ENCODE measurements at places on chromosomes 7 and 10.

- DNase-seq = peak; percentile 63
These were observed 7.8 kb downstream of the ADRA2A start for GRCh38 chr10:111084366-111085255.

DNA sequence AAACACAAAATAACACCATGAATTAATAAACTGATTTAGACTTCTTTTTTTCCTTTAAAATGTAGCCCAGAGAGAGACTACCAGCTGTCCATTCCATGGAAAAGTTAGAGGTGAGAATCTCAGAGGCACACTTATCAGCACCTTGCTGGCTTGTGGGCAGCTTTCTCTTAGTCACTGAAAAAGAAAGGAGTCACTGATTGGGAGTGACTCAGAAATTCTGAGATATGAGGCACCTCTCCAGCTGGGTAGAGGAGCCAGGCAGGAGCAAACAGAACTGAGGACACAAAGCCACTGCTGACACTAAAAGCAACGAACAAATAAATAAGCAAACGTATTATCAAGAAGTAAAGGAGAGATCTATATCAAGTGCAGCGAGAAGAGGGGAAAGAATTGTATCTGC, 310.6 kb downstream of the PARD3 start:
- no peak for DNase-seq

- no peak for DNase-seq
These were observed 334.1 kb upstream of the C7orf33 start for GRCh38 chr7:148256433-148256832.

DNA sequence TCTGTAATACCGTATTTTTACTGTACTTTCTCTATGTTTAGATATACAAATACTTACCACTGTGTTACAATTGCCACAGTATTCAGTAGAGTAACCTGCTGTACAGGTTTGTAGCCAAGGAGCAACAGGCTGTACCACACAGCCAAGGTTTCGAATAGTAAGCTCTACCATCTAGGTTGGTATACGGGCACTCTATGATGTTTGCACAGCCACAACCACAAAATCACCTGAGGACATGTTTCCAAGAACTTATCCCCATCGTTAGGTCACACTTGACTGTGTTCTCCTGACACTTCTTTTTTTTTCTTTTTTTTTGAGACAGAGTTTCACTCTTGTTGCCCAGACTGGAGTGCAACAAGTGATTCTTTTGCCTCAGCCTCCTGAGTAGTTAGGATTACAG, 134.6 kb upstream of the TRIM24 start:
- no peak for DNase-seq

DNA sequence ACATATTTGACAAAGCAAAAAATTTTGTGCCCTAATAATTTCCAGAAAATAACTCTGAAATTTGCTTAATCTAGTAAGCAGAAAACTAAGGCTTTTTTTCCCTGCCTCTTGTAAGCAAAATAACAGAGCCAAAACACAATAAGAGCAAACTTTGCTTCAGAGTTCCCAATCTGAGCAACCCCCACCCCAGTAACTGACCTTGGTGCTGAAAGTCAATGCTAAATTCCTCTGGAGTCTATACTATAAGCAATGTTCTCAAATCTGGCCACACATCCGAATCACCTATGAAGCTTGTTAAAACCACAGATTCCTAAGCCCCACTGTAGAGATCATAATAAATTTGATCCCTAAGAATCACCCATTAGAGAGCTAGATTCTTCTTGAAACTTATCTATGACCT, 150.5 kb downstream of the ELAPOR2 start:
- DNase-seq = no peak

GRCh38 chr7:66281678-66282590, 76.8 kb downstream of the TPST1 start:
- no peak for DNase-seq

DNA sequence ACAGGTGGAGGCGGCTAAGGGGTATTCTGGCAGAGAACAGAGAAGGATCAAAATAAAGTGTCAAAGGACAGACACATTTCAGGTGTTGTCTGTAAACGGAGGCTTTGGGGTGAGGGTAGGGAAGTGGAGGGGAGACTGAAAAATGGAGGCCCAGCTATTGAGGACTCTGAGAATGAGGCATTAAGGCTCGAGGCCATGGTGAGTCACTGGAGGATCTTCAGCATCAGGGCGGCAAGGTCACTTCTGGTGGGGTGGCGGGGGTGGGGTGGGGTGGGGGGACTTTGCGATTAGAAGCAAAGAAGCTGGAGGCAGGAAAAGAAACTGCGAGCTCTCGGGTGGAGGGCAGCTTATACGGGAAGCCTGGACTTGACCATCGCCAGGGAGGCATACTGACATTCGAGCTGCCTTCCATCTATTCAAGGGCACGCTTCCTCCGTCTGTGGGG, 58.4 kb upstream of the PCGF5 start:
- no peak for DNase-seq

DNA sequence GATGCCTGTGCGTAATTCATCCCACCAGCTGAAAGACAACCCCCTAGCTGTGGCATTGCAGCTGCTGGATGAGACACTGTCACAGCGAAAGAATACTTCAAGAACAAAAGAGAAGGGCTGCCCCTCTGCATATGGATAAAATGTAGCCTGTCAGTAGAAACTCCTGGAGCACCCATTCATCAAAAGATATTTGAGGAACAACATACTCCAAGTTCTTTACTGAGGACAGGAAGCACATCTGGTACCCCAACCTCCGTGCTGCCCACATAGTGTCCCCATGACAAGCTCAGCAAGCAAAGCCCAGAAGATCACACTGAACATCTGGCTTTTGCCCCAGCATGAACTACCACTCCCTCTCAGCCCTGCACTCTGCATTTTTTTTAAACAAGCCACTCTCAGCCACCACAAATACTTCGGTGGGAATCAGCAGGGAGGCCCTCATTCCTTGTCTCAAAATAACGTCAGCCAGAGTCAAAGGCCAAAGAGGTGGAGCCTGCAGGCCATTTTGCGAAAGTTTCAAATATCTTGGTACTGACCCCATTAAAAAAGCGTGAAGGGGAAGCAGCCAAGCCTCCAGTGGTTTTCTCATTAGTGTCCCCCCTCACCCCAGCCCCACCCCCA, 1.7 kb downstream of the CREB3L2 start:
- no peak for DNase-seq

DNA sequence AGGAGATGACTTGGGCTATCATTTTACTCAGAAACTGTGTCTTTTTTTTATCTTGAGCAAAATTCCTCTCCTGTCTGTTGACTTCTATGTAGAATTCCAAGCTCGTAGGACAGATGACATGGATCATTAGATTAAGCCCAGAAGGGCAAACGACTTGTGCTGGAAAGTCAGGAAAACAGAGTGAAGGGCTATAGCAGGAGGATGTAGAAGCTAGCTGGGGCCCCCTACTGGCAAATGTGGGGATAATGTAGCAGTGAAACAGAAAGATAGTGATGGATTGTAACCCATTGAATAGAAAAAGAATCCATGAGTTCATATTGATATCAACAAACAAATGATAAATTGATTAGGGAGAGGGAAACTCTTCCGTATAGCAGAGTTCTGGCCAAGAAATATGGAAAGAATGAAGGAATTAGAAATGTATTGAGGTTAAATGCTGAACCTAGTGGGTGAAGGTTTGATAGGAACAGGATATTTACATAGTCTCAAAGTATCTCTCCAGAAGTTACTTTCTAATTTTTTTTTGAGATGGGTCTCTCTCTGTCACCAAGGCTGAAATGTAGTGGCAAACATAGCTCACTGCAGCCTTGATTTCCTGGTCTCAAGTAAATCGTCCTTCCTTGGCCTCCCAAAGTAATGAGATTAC, 103.6 kb downstream of the LYZL1 start:
- DNase-seq = no peak

DNA sequence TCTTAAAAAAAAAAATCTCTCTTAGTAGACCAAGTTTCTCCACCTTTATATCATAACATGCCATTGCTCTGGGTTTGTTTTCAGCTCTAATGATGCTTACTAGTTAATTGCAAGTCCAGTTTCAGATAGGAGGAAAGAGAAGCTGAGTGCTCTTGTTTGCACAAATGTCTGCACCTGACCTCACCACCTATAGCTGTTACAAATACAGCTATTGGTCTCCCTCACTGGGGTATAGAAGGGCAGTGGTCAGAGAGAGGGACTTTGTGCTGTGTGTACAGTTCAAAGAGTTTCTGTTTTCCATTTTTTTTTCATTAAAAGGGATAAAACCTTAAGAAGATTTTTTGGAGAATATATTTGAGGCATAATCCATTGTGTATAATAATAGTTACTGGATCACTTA, 52.7 kb downstream of the TAS2R16 start:
- DNase-seq = no peak

GRCh38 chr10:42482411-42482810, 156.0 kb downstream of the ZNF33B start:
- DNase-seq = no peak

- DNase-seq = no peak
These were observed 55.1 kb downstream of the PDZD8 start for GRCh38 chr10:117320050-117320665.

Measured in lower leg skin (tissue), 4 donors.